ENCODE measurements at places on chromosomes 7 and 10.

GRCh38 chr10:78985973-78986818, 82.6 kb upstream of the ZMIZ1 start:
- DNase-seq: no peak

DNA sequence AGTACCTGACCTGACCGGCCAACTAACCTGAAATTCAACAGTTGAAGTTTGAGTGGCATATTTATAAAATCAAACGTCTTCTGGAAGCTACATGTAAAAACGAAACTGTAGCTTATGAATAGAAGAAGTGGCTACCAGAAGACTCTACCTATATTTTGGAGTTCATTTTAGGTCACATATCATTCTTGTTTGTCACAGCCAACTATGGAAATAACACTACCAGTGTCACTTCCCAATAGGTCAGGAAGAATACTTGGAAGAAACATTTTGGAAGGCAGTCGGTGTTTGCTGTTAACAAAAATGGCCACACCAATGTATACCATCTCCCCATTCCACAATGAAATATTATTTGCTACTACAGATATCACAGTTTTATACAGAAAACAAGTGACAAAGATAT, 12.6 kb downstream of the TWIST1 start:
- DNase-seq: no peak

DNA sequence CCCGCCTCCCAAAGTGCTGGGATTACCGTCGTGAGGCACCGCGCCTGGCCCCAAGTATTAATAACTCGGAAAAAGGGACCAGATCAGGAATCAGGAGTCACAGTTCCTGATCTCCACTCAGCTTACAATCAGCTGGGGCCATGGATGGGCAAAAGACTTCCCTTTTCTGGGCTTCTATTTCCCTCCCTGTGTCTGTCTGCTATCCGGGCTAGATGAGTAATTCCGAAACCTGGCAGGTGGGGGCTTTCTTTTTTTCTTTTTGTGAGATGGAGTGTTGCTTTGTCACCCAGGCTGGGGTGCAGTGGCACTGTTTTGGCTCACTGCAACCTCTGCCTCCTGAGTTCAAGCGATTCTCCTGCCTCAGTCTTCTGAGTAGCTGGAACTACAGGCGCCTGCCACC, 11.6 kb downstream of the RPS24 start:
- peak; percentile 21 for DNase-seq

DNA sequence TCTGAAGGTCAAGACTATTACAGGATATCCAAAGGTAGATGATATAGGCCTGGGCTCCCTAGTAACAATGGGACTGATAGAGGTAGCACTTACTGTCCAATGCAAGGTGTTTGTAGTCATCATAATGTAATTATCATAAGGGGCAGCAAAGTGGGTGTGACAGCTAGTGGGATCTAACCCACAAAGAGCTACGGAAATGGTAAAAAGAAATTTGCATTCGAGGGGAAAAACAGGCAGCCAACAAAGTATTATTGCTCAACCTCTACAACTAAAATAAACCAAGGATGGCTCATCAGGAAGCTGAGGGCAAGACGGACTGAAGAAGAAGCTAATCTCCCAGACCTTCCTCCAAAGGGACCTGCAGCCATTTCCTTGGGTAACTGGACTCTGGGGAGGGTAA, 211.0 kb downstream of the WDR11 start:
- no peak for DNase-seq

DNA sequence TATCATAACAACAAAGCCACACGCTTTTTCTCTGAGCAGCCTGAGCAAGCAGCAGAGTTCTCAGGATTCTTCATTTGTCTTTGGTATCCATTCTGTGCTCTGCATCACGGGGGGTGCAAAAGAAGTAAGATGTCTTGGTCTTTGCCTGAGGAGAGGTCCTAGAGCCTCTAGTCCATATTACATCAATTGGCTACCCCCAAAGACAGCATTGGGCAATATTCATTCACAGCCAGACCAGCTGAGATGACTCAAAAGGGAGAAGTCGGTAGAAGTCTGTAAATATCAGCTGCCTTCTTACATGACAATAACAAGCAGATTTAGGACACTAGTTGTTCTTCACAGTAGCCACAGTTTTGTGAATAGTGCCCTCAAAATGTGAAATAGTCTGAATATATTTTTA, 66.6 kb downstream of the FZD1 start:
- no peak for DNase-seq

GRCh38 chr10:99834410-99834809, 52.0 kb downstream of the ABCC2 start:
- no peak for DNase-seq

GRCh38 chr7:115851291-115851690, 179.3 kb downstream of the TFEC start:
- DNase-seq: no peak

DNA sequence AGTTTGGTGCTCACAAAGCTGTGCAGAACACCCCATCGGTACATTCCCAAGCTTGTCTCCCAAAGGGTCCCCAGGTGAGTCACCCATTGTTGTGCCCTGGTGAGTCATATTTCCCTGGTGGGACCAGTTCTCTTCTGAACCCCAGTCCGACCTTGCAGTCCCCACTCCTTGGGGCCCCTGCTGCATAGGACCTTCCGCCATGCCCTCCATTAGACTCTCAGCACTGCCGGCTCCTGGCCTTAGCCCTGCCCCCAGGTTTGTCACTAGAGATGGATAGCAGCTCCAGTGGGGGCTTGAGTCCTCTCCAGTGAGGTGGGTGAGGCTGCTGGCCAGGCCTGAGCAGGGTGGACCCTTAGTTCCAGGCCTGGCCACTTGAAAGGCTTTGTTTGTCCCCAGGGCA, 80.5 kb upstream of the MKI67 start:
- DNase-seq: no peak

DNA sequence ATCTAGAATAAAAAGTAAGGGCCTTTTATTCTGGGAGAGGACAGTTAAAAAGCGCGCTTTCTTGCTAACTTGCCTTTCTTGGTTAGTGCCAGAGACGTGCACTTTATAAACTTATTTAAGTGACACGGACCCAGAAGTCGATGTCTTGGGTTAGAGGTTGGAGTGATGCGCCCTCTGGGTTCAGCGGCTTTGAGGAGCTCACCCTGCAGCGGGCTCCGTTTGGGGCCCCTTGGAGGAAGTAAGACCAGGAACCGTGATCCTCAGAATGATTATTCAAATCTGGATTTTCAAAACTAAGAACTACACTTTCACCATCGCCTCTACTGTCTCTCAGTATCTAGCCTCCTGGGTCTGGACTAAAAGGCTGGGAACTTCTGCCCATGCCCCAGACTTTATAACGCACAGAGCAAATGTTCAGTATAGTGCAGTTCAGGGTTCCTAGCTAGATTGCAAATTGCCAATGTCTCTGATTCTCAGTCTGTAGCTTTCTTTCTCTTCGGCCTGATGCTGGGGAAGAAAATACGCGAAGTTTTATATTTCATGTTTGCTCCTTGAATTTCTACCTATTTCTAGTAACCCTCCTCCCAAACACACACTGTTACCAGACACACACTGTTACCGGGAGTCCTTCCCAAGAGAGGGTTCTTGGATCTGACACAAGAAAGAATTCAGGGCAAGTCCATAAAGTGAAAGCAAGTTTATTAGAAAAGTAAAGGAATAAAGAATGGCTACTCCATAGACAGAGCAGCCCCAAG, 18.6 kb upstream of the SMO start:
- peak; percentile 40 for DNase-seq

GRCh38 chr7:22601003-22601402, 101.0 kb upstream of the STEAP1B start:
- no peak for DNase-seq

GRCh38 chr10:126060261-126060931, 164.0 kb downstream of the FANK1 start:
- DNase-seq: no peak

- DNase-seq: no peak
Measured at GRCh38 chr7:117323851-117324711, 1.2 kb upstream of the WNT2 start.

- no peak for DNase-seq
Measured at GRCh38 chr7:41116337-41116736, 586.6 kb downstream of the INHBA start.

DNA sequence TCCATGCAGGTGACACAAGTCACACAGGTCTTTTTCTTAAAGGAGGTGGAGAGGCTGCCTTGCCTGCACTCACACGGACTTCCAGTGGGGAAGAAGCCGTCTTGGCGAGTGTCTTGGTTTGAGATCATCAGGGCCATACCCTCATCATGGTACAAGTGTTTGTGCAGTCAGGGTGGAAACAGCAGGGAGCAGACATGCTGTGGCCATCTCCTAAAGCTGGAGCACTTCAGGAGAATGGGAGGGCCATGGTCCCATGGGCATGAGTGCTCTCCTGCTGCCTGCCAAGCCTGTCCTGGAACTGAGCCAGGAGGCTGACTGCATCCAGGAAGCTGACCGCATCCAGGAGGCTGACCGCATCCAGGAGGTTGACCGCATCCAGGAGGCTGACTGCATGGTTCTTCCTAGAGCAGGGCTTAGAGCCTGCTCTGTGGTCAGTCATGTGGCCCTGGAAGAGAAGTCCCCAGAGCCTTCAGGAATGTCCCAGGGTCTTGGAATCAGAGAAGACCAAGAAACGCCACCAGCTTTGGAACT, 98.4 kb downstream of the ADARB2 start:
- DNase-seq: no peak

DNA sequence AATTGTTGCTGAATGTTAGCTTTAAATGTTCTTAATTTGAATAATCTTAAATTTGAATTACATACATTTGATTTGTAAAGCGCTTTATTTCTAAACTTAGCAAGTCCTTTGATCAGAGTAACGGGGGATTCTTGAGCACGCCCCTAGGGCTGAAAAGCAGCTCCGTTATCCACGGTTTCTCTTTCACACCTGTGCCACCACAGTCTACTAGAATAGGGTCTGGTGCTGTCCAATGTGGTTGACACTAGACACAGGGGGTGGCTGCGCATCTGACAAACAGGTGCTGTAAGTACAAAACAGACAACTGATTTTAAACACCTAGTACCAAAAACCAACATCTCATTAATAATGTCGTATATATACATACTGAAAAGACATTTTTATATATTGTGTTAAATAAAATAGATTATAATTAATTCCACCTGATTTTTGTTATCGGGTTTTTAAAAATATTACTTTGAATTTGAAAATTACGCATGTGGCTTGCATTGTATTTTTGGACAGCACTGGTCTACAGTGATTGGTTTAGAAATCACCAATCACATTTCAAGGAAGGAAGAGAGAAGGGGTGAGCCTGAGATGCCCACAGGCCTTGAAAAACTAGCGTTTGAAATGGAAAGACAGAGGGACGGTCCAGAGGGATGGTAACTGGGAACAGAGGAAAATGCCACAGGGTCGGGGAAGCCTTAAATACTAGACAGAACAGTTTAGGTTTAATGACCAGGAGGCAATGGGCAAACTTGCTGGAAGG, 7.3 kb downstream of the SEPHS1 start:
- peak; percentile 40 for DNase-seq

GRCh38 chr7:5773661-5774086, 7.8 kb downstream of the RNF216 start:
- DNase-seq: peak; percentile 63

- no peak for DNase-seq
Measured at GRCh38 chr10:4851846-4852245, 25.8 kb downstream of the AKR1E2 start.

DNA sequence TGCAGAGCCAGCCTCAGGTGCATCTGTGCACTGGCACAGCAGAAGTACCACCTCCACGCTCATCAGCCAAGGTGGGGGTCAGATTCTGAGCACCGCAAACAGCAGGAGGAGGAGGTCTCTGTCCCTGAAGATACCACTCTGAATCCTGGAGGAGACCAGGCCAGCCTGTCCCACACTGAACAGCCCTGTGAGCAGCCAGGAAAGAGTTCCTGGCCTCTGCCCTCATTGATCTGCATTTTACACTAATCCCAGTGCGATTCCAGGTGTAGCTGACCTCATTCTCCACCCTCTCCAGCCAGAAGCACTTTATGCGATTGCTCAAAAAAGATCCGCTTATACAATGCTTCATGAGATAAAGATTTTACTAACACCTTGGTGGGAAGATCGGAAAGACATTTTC, 99.1 kb upstream of the CACUL1 start:
- no peak for DNase-seq

- no peak for DNase-seq
Measured at GRCh38 chr7:77887567-77887966, 89.0 kb downstream of the PHTF2 start.

- DNase-seq: no peak
Measured at GRCh38 chr10:30231071-30231652, 117.9 kb downstream of the MTPAP start.

DNA sequence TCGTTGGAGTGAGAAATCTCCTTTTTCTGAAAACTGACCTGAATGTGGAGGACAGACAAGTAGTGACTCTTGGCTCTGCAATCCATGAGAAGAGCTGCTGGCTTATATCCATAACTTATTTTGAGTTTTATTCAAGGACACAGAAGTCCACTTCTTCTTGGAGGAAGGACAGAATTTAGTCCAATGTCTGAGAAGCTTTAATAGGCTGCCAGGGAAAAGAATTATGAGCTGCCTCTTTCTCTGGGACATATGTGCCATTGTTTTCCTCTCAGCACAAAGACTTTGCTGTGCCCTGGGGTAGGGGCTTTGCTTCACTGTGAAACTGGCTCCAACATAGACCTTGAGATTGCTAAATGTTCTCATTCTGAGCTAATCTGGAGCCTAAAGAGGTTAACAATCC, 20.5 kb upstream of the AOC1 start:
- no peak for DNase-seq

DNA sequence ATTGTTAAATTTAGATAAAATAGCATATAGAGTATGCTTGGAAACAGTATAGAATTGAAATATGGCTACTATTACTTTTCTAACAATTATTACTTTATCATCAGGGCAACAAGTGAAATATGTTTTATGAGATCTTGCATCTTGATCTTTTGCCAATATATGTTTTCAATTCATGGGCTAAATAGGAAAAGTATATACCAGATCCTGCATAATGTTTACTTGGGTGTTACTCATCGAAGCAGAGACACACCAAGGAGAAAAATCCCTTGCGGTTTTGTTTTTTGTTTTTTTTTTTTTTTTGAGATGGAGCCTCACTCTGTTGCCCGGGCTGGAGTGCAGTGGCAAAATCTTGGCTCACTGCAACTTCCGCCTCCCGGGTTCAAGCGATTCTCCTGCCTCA, 541.4 kb downstream of the SUGCT start:
- DNase-seq: no peak

All from activated naive CD8-positive, alpha-beta T cell treated with anti-CD3 and anti-CD28 coated beads for 36 hours (primary cell).